ENCODE measurements at places on chromosomes 2 and 18.

GRCh38 chr2:26735883-26736588 is 28.0 kb upstream of the SLC35F6 start:
- no peak for DNase-seq

GRCh38 chr2:172101821-172102390 is 794 bp downstream of the DLX2 start:
- no peak for DNase-seq

DNA sequence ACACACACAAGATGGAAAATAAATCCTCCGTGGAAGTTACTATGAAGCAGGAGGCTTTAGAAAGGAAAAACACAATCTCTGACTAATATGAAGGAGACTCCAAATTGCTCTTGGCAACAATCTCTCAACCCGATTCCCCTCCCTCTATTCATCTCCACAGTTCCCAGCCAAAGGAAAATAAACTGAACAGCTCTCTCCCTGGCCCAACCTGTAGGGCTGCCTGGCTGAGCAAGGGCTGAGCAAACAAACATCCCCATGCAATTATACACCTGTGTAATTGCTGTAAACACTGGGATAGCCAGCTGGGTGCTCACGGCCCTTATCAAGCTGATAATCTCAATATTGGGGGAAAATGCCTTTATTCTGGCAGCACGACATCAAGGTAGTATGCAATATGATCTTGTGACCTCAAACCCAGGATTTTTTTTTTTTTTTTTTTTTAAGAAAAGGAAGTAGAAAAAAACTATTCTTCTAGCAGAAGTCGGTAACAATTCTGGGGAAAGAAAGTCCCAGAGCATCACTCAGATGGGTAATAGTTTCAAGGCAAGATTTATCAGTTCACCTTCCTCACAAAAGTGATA is 203.3 kb upstream of the SMAD2 start:
- no peak for DNase-seq

GRCh38 chr18:5451150-5451549 is 92.6 kb downstream of the EPB41L3 start:
- no peak for DNase-seq

GRCh38 chr2:101463911-101464641 is 10.8 kb downstream of the RFX8 start:
- no peak for DNase-seq

DNA sequence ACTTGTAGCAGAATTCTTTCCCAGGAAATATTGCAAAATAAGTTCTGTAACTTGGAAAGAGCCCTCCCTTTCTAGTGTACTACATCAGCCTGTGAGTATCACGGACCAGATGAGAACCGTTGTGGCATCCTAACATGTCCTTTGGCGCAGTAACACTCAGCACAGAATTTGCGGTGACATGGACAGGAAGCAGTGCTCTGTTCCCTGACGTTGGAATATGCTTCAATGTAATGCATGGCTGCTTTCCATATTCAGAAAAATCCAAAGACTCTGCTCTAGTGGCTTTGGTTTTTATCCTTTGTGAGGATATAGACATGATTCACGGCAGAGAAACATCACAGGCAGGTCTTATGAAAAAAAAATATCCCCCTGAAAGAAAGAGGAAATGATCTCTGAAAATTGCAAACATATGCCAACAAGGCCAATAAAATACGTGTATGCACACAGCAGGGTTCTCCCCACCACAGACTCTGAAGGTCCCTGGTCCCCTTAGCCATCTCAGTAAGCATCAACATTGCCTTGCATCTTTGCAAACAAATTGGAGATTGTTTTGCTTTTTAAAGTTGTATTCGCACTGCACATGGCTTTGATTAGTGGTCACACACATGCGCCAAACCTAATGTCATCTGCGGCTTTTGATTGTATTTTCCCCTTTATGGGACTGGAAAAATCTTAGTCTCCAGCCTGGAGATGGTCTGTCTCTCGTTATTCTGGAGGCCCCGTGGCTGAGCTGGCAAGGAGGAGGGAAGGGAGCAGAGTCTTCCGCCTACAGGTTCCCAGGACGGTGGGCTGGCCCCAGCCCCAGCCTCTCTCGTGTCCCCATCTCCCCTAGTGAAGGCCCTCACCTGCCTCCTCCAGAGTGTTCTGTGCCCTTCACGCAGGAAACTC is 122.9 kb downstream of the COPS8 start:
- DNase-seq, result no peak

GRCh38 chr18:58216071-58216481 is 172.1 kb downstream of the NEDD4L start:
- no peak for DNase-seq

DNA sequence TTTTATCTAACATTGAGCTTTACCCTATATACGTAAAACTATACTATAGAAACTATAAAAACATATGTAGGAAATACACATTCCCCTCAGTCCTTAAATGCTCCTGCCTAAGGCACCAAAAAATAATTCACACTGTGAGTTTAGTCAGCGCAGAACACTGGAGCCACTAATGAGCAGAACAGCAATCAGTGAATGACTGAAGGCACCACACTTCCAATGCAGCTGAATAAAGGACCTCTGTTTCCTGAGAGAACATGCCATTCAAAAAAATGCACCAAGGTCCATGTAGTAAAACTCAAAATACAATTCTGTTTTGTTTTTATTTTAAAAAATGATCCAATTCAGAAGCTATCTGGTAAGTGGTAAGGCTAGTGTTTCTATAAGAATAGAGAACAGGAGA is 1280.6 kb upstream of the NRXN1 start:
- DNase-seq, result no peak

DNA sequence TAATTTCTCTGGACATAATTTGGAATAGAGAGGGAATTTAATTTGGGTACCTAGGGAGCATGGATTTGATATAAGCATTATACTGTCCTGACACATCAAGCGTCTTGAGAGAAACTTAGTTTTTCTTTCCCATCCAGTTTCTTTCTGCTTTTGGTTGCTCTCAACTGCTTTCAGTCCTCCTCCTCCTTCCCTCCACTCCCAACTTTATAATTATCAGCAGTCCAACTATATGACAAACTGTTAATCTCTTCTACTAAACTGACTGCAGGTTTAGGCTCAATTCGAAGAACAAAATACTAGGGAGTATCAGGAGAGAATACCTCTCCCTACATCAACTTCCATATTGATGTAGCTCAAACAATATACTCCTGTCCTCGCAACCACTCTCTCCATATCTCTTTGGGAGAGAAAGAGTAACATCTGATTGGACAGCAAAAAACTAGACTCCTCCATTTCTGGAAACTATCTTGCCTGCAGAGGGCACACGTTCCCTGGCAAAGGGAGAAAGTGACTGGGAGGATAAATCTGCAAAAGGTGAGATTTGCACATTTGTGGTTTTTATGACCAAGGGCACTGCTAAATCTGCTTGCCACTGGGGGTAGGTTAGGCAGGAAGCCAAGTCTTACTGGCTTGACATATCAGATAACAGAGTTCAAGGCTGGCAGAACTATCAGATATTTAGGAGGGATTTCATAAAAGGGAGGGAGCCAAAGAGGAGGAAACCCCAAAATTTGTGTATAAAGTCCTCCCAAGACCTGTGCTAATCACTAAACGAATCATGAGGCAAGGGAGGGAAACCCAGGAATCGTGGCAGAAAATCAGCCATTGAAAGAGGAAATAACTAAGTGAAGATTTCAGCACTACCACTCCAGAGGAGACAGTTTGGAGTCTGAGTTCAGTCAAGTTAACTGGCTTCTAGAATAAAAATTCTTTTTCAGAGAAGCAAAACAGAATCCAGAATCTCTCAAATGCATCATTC is 40.0 kb downstream of the ICA1L start:
- DNase-seq, result no peak
